Mesendoderm (in vitro differentiated cells): ENCODE measurements at places on chromosomes 12 and 14.
A peak's percentile ranks its signal among the peaks of the same experiment; 100 is the strongest.

DNA sequence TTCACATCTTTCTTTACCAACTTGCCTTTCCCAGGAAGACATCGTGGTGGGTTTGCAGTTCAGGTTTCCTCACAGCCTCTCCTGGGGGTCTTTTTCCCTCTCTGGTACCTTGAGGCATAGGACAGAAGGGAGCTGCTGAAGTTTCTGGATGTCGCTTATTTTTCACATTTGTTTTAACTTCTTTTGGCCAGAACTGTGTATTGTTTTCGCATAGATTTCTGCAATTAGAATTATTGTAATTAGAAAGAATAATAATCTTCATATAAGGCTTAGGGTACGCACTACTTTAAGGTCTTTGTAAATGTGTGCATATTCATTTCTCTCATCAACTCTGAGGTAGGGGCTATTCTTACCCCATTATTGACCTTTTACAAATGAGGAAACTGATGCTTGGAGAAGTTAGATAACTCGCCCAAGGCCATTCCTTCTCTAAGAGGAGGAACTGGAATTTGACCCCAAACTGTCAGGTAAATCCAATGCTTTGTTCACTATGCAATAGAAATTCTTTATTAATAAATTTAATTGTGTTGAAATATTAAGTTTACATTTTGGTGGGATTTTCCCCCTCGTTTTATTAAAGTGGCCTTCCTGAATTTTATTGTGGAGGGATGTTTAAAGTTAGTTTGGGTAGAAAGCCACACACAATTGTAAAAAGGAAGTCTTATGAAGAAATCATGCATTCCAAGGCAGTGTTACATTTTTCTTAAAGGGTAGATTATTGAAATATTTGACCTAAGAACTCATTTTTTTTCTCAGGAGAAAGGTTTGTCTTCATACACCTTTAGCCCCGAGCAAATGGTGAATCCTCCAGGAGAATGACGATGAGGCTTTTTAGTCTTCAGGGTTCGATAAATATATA lies 12.1 kb upstream of the SLC38A2 start:
- peak overlapping the region; percentile 95 for H3K27ac ChIP-seq
- peak overlapping the region; percentile 76 for H3K4me3 ChIP-seq
- H3K27me3 ChIP-seq: no peaks in the 10 kb centered on the region
- H3K36me3 ChIP-seq: no peaks in the 10 kb centered on the region

DNA sequence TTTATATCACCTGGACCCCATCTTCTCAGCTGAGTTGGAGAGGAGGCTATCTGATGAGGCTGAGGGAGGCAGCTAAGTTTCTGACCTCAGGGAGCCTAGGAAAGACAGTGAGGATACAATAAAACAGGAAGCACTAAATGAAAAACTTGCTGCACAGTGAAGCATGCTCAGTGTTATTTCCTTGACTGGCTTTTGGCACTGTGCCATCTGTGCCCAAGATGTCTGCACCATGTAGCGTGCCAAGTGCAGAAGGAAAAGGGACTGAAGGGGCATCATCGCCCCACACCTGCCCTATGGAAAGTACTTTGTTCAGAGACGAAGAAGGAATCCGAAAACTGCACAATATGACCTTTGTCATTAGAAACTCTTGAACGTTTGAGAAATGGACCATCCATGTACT lies 102.7 kb downstream of the ANO4 start:
- no peaks in the 10 kb centered on the region for H3K36me3 ChIP-seq
- DNase-seq: no peak
- no peaks in the 10 kb centered on the region for H3K4me1 ChIP-seq
- H3K27me3 ChIP-seq: no peaks in the 10 kb centered on the region
- no peak overlapping the region for H3K4me3 ChIP-seq
- H3K27ac ChIP-seq: no peak overlapping the region

- no peak for DNase-seq
- H3K36me3 ChIP-seq: no peaks in the 10 kb centered on the region
- no peaks in the 10 kb centered on the region for H3K27me3 ChIP-seq
- no peak overlapping the region for H3K4me3 ChIP-seq
- no peak overlapping the region for H3K27ac ChIP-seq
Measured at GRCh38 chr14:23355871-23356435, 3.3 kb upstream of the SLC22A17 start.

DNA sequence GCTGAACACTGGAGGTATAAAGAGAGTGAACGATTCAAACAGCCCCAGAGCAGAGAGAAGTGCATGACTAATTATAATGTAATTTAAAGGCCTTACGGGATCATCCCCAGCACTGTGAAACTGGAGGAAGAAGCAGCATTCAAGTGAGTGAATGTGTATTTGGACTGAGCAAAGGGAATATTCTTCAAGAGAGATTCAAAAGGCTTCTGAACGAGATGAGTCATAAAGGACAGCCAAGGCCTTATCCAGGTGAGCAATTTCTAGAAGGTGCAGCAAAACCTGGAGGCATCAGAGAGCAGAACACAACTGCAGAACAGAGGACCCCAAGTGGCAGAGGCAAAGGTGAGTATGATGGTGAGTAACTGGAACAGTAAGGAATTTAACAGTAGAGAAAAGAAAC lies 127.2 kb downstream of the BCAT1 start:
- H3K27ac ChIP-seq: no peak overlapping the region
- no peak overlapping the region for H3K4me3 ChIP-seq
- DNase-seq: no peak
- peaks cover 3% of the 10 kb centered on the region for H3K36me3 ChIP-seq
- H3K27me3 ChIP-seq: no peaks in the 10 kb centered on the region

DNA sequence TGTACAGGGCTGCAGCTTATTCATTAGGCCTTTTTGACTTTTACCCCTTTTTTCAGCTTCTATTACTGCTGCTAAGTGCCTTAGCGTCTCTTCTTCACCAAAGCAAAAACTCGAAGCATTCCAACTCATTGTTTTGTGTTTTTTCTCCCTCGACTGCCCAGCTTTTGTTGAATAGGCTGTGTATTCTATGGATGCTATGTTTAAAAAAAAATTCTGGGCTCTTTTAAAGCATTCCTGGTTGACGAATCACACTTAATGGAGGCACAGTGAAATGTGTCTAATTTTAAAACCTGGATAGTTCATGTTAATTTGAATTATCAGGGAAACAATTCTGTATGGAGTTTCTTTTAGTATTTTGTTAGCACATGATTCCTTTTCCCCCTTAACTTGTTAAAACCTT lies 29.7 kb downstream of the KTN1 start:
- peak; percentile 41 for DNase-seq
- no peak overlapping the region for H3K27ac ChIP-seq
- H3K27me3 ChIP-seq: no peaks in the 10 kb centered on the region
- H3K4me3 ChIP-seq: no peak overlapping the region
- H3K36me3 ChIP-seq: no peaks in the 10 kb centered on the region

DNA sequence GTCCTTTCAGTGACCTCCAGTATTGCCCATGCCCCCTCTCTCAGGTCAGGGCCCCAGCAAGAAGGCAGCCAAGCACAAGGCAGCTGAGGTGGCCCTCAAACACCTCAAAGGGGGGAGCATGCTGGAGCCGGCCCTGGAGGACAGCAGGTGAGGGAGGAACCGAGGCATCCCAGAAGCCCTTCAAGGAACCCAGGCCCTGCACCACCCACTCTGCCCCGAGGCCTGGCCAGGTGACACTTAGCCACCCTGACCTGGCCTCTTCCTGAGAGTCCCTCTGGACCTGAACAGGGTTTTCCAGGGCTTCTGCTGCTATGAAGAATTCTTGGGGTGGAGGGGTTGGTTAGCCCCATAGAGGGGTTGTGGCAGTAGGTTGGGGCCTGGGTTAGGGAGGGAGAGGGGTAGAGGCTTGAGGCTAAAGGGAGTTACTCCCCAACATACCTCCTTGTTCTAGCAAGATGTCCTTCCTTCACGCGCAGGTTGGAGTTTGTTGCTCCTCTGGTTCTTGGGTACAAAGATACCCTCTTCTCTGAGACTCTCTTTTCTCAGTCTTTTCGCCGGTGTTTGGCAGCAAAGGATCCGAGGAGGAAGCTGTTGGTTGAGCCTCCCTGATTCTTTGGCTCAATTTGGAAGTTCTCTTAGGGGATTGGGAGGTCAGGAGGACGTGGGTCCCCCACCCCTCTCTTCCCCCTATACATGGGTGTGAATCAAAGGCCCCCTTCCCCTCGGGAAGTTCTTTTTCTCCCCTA lies 2.1 kb downstream of the TARBP2 start:
- no peak overlapping the region for H3K27ac ChIP-seq
- H3K36me3 ChIP-seq: no peaks in the 10 kb centered on the region
- no peak for DNase-seq
- H3K4me1 ChIP-seq: peaks cover 10% of the 10 kb centered on the region
- no peak overlapping the region for H3K4me3 ChIP-seq

GRCh38 chr12:91986084-91986483 lies 159.6 kb downstream of the BTG1 start:
- H3K27ac ChIP-seq: no peak overlapping the region
- peak; percentile 44 for DNase-seq
- H3K4me1 ChIP-seq: no peaks in the 10 kb centered on the region
- H3K4me3 ChIP-seq: no peak overlapping the region
- no peaks in the 10 kb centered on the region for H3K36me3 ChIP-seq
- H3K27me3 ChIP-seq: no peaks in the 10 kb centered on the region

DNA sequence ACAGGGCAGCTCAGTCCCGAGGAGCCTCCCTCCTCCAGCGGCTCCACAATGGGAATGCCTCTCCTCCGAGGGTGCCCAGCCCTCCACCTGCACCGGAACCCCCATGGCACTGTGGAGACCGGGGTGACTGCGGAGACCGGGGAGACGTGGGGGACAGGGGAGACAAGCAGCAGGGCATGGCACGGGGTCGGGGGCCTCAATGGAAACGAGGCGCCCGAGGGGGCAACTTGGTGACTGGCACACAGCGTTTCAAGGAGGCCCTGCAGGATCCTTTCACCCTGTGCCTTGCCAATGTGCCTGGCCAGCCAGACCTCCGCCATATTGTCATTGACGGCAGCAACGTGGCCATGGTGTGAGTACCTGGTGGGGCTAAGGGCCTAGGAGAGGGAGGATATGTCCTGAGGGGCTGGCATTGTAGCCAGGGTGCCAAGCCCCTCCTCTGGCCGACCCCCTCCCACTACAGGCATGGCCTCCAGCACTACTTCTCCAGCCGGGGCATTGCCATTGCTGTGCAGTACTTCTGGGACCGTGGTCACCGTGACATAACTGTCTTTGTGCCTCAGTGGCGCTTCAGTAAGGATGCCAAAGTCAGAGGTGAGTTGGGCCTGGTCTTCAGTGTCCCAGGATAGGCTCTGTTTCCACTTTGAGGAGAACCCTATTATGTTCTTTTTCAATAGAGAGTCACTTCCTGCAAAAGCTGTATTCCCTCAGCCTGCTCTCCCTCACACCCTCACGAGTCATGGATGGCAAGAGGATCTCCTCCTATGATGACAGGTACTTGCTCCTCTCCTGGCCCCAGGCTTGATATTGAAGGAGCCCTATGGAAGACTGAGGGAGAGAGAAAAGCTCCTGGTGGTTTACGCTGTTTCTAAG lies 2.7 kb downstream of the KHNYN start:
- H3K36me3 ChIP-seq: no peaks in the 10 kb centered on the region
- H3K27me3 ChIP-seq: no peaks in the 10 kb centered on the region
- H3K27ac ChIP-seq: no peak overlapping the region
- DNase-seq: no peak
- peaks cover 2% of the 10 kb centered on the region for H3K4me1 ChIP-seq
- H3K4me3 ChIP-seq: no peak overlapping the region

DNA sequence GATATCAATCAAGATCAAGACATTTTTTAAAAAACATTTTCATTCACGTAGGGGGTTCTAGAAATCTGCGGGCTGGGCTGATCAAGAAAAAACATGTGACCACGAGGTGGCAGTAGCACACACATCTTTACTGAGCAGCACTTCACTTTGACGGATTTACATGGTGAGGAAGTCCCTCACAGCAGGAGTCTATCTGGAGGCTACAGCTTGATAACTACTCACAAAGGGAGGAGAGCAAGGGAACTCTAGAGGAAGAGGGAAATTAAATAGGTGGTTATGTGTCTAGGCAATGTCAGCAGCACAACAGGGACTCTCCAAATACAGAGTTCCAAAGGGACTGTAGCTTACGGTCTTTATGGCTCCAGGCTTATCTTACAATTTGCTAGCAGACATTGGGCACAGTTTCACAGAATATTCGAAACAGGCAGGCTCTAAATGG lies 248.1 kb downstream of the DPY19L2 start:
- H3K4me3 ChIP-seq: no peak overlapping the region
- no peaks in the 10 kb centered on the region for H3K27me3 ChIP-seq
- H3K36me3 ChIP-seq: no peaks in the 10 kb centered on the region
- peak overlapping the region; percentile 31 for H3K27ac ChIP-seq
- DNase-seq: peak; percentile 99

- H3K4me1 ChIP-seq: no peaks in the 10 kb centered on the region
- no peaks in the 10 kb centered on the region for H3K27me3 ChIP-seq
- DNase-seq: no peak
- H3K36me3 ChIP-seq: no peaks in the 10 kb centered on the region
- H3K27ac ChIP-seq: no peak overlapping the region
Measured at GRCh38 chr12:22014783-22015144, 31.3 kb upstream of the CMAS start.

- H3K4me1 ChIP-seq: peaks cover 5% of the 10 kb centered on the region
- H3K36me3 ChIP-seq: no peaks in the 10 kb centered on the region
- DNase-seq: no peak
- no peaks in the 10 kb centered on the region for H3K27me3 ChIP-seq
- no peak overlapping the region for H3K4me3 ChIP-seq
Measured at GRCh38 chr14:89534902-89535685, 118.1 kb upstream of the FOXN3 start.

- H3K4me1 ChIP-seq: no peaks in the 10 kb centered on the region
- no peaks in the 10 kb centered on the region for H3K27me3 ChIP-seq
- H3K4me3 ChIP-seq: no peak overlapping the region
Measured at GRCh38 chr12:1836854-1837421, 16.6 kb downstream of the LRTM2 start.

- H3K4me3 ChIP-seq: peak overlapping the region; percentile 78
- no peaks in the 10 kb centered on the region for H3K4me1 ChIP-seq
- peak; percentile 77 for DNase-seq
- no peaks in the 10 kb centered on the region for H3K27me3 ChIP-seq
Measured at GRCh38 chr12:32400114-32400672, 835 bp downstream of the FGD4 start.

DNA sequence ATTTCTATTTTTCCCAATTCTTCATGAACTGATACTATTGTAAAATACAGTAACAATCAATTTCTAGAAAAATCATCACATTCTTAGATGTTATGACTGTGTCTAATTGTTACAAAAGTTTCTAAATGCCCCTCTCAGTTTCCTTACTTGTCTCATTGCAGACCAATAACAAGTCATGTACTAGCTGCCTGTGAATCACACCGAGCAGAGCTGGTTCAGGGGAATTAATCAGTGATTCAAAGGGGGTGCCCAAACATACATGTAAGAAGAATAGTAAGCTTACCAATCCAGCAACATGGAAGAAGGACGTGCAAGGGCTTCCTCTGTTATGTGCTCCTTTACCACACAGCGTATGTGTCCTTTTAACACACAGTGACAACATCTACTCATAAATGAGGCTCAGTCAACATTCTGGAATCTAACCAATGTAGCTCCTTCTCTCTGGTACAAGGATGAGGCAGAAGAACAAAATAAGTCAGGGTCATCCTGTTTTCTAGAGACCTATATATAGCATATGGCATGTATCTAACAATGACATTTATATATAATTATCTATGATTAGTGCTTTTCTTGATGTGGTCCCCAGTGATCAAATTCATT lies 126.4 kb downstream of the SCN8A start:
- no peaks in the 10 kb centered on the region for H3K27me3 ChIP-seq
- no peaks in the 10 kb centered on the region for H3K4me1 ChIP-seq
- H3K27ac ChIP-seq: no peak overlapping the region
- DNase-seq: no peak
- no peak overlapping the region for H3K4me3 ChIP-seq

- DNase-seq: no peak
- no peaks in the 10 kb centered on the region for H3K27me3 ChIP-seq
- no peak overlapping the region for H3K27ac ChIP-seq
- no peaks in the 10 kb centered on the region for H3K4me1 ChIP-seq
- peaks cover 2% of the 10 kb centered on the region for H3K36me3 ChIP-seq
- no peak overlapping the region for H3K4me3 ChIP-seq
Measured at GRCh38 chr14:69105326-69105725, 47.6 kb downstream of the DCAF5 start.
